ENCODE measurements at places on chromosomes 5 and 9.

DNA sequence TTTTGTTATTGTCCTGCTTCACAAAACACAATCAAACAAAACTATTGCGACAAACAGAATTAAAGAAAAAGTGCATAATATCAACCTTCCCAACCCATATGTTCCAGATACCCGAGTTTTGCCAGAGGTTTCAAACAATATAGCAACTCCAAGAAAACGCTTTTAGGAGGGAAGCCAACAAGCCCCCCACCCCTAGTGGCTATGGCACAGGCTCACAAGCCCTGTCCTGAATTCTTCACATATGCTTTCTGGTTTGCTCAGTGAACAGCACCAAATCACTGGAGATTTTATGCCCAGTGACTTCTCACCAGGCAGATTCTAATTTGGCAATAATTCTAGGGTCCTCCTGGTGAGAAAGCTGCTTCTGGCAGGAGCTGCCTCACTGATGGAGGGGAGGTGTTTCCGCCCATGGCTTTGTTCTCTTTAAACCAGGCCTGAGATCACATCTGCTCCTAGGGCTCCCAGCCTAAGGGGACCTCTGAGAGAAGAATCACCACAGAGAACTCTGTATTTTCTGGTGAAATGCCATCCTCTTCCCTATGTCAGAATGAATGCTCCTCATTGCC is 1982.4 kb downstream of the EFNA5 start:
- DNase-seq: no peak

- no peak for DNase-seq
Measured at GRCh38 chr5:102903074-102903871, 148.2 kb downstream of the PAM start.

- no peak for DNase-seq
Measured at GRCh38 chr9:83154087-83154736, 91.3 kb upstream of the RASEF start.

DNA sequence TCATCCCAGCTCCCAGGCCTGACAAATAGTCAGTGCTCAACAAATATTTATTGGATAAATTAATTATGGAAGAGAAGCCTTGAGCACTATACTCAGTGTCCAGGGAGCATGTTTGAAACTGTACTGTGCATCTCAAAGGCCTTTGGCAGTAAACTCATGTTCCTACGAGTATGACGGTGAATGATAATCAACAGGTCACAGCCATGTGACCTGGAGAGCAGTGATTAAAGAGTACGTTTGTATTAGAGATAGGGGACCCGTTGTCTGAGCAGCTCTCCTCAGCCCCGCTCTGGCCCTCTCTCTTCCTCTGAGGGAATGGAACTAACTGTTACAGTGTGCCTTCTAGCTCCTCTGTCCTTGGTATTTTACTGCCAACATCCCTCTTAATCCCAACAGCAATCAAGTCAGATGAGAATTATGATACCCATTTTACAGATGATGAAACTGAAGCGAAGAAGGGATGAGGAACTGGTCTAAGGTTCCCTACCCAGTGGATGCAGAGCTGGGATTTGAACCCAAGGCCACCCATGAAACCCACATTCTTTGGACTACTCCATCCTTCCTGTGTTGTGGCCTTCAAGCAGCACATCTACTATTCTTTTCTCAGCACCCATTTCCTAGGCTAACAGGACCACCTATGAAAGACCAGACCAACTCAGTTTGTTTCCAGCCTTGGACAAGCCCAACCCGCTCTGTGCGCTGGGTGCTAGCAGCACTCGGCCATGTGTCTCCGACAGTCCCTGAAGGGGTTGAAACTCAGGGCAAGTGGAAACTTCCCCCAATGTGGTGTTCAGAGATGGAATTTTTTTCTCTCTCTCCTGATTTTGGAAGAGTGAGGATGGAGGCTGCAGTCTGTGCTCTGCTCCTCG is 34.9 kb downstream of the SPRY4 start:
- no peak for DNase-seq

DNA sequence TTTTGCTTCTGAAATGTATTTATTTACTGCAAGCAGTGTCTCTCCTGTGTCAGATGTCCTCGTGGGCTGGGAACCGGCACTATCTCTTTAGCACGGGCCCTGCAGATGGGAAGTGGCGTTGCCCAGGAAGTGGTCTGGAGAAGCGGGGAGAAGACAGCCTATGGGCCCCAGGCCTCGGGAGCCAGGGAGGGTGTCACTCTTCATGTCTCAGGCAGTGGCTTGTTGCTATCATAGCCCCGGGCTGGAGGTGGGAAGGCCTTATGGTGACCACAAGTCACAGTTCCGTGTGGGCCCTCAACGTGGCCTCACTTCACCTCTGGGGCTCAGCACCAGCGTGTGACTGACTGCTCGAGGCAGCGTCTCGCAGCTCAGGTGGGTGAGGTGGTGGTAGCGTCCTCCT is 41.4 kb downstream of the SYK start:
- no peak for DNase-seq

GRCh38 chr5:170148430-170149205 is 42.9 kb downstream of the FOXI1 start:
- no peak for DNase-seq

GRCh38 chr5:54229041-54229780 is 81.2 kb downstream of the ARL15 start:
- no peak for DNase-seq

- no peak for DNase-seq
Measured at GRCh38 chr5:113333411-113333810, 101.4 kb downstream of the TSSK1B start.

GRCh38 chr5:133142782-133143181 is 91.0 kb downstream of the HSPA4 start:
- DNase-seq: no peak

Measured in fibroblast of skin of left biceps (primary cell).